ENCODE measurements at places on chromosomes 1 and 21.

DNA sequence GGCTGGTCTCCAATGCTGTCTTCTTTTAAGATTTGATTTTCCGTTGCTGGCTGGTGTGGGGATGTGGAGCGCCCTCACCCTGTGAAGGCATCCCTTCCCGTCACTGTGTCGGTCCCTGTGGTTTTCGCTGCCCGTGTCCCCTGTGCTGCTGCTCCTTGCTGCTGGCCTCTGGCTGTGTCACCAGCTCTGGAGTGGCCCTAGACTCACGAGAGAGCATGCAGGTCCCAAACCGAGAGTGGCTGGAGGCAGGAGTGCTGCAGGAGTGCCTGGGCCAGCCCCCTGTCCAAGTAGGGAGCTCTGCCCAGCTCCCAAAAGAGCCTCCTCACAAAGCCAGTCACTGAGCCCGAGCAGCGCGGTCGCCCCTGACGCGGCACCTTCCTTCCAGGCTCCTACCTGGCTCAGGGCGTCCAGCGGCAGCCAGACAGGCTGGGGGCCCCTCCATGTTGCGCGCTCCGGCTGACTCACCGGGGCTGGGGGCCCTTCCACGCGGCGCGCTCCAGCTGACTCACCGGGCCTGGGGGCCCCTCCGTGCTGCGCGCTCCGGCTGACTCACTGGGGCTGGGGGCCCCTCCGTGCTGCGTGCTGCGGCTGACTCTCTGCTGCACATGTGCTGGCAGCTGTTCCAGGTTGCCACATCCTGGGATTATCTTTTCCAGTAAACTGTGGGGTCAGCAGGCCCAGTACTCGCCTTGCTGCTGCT lies 106.7 kb upstream of the COL6A1 start:
- DNase-seq: no peak

DNA sequence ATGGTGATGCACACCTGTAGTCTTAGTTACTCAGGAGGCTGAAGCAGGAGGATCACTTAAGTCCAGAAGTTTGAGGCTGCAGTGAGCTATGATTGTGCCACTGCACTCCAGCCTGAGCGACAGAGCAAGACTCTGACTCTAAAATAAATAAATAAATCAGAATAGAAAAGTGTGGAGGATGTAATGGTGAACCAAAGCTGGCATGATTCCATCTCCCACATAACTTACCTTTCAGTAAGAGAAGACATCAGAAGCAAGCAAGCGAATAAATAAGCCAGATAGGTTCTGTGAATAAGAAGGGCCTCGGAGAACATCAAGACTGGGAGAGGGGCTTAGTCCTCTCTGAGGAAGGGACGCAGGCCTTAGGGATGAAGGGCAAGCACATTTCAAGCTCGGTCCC lies 59.5 kb downstream of the TOMM20 start:
- DNase-seq: no peak

GRCh38 chr1:224203243-224204016 lies 20.4 kb downstream of the DEGS1 start:
- DNase-seq: no peak

DNA sequence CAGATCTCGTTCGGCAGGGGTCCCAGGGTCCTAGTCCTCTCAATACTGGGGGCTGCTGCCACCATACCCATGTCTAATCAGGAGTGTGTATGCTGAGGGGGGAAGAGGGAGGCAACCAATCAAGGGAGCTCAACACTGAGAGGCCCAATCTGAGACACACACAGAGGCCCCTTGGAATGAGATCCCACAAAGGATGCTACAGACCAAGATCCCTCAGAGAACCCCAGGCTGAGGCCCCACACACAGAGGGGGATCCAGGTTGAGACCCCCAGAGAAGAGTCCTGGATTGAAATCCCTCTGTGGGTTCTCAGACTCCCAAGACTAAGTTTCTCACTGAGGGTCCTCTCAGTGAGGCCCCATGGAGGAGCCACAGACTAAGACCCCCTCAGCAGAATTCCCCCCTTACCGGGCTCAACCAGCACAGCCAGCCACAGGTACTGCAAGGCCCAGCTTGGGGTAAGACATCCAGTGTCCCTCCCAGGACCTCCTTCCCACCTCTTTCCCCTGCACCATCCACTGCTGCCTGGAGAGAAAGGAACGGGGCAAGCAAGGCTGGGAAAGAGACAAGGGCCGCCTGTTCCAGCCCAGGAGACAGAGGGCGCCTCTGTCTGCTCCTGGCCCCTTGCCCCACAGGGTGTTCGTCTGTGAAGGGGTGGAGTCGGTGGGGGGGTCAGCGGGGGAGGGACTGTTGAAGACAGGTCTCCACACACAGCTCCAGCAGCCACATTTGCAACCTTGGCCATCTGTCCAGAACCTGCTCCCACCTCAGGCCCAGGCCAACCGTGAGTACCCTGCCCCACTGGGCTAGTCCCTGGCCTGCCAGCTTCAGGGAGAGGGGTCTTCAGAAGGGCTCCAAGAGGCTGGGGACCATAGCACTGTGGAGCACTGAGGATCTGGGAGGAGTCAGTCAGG lies at the start of gene S100A1:
S100A1 (plus strand) TSS at position 720 of the 912 bp plus-strand sequence. CDS start 2,088 bp downstream, outside the sequence.
- no peak for DNase-seq

- no peak for DNase-seq
These were observed 132.8 kb downstream of the RERE start for GRCh38 chr1:8684590-8684989.

DNA sequence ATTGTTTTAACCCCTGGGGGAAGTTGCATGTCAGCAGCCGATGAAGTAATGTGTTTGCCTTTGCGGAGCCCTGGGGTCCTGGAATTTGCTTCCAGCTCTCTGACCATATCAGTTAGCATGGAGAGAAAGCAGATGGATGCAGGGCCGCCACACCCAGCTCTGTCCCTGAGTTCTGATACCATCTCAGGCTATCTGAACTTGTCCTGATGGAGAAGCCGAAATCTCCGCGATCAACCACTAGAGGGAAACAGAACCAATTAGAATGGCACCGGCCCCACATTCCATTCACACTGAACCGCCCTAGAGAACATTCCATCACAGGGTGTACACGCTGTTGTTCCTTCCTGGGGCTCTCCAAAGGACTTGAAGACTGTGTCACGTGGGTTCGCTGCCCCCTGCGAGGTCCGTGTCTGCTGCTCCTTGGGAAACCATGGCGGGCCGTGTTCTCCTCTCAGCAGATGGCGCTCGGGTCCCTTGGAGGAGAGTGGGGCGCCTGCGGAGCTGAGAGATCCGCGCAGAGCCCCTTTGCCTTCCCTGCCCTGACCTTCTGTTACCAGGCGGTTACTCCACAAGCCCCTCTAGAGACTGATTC lies 75.4 kb downstream of the ABCA4 start:
- DNase-seq: no peak

GRCh38 chr1:98991127-98992012 lies 13.3 kb downstream of the PLPPR5 start:
- peak; percentile 30 for DNase-seq

GRCh38 chr21:38244885-38245869 lies 11.6 kb upstream of the KCNJ15 start:
- DNase-seq: peak; percentile 12

DNA sequence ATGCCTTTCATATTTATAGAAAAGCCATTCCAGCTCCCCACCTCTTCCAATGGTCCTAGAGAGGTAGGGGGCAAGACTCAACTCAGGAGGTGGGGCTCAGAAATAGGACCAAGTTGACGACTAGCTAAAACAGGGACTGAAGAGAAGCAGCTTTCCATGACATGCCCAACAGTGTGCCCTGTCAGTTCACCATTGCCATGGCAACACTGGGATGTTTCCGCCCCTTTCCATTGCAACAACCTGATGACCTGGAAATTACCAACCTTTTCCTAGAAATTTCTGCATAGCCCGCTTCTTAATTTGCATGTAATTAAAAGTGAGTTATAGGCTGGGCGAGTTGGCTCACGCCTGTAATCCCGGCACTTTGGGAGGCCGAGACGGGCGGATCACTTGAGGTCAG lies 22.4 kb upstream of the INTS3 start:
- DNase-seq: no peak

DNA sequence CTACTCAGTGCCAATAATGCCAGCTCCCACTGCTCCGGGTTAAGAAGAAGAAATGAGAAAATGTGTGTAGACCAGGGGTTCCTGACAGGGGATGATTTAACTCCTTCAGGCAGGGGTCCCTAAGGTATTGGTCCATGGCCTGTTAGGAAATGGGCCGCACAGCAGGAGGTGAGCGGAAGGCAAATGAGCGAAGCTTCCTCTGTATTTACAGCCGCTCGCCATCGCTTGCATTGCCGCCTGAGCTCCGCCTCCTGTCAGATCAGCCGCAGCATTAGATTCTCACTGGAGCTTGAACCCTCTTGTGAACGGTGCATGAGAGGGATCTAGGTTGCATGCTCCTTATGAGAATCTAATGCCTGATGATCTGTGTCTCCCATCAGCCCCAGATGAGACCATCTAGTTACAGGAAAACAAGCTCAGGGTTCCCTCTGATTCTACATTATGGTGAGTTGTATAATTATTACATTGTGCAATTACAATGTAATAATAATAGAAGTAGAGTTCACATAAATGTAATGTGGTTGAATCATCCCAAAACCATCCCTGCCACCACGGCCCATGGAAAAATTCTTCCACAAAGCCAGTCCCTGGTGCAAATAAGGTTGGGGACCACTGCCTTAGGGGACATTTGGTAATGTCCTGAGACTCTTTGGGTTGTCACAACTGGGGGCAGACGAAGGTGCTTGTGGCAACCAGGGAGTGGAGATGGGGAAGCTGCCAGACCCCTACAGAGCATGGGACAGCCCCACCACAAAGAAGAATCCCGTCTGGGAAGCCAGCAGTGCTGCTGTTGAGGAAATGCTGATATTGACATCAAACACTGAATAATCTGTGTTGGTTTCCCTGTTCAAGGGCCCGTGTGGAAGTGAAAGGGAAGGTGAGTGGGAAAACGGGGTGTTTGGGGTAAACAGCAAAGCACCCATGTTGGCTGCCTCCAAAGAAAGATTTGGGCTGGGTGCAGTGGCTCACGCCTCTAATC lies 60.8 kb downstream of the DHRS3 start:
- no peak for DNase-seq

DNA sequence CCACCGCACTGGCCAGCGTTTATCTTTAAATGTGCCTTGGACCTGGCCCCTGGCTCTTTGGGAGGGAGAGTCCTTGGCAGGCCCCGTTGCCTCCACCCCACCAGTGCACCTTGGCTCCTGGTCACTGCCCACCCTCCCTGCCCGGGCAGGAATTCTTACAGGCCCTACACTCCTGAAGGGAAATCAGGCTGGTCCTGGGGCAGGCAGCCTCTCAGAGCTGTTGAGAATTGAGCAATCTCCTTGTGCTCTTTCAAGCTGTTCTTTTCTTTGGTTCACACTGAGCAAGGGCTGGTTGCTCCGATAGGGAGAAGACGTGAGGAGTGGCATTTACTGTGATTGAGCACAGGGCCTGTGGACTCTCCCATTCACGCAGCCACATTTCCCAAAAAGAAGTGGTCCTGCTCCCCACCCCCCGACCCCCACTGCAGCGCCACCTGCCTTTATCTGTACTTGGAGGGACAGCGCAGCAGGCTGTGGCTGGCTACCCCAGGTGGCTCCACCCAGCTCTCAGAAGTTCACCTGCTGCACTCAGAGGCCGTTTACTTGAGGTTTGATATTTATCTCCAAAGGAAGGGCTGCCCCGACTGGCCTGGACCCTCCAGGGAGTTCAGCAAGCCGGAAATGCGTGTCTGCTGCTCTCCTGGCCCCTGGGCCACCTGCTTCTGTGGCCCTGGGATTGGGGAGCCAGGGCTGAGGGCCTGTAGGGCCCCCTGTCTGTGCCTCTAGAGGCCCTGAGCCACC lies 47.8 kb downstream of the SKI start:
- no peak for DNase-seq

DNA sequence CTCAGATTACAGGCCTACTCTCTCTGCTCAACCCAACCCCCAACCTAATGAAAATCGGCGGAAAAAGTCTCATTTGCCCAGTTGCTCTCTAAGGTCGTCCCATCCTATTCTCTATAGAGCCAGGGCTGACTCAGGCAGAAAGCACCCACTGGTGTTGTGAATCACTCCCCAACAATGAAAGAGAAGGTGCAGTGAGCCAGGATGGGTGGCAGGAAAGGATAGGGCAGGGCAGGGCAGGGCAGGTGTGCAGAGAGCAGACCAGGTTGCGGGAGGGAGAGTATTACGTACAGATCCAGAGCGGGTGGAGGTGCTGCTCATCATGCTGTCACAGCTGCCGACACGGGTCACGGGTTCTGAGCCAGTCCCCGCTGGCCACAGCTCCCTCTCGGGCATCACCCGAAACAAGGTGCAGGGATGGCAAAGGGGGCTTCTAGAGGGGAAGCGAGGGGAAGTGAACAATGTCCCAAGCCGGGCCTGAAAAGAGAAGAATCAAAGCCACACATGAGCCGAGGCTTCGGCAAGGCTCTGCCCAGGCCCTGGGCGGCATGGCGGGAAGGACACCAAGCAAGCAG lies 5.3 kb downstream of the C1orf116 start:
- DNase-seq: no peak

DNA sequence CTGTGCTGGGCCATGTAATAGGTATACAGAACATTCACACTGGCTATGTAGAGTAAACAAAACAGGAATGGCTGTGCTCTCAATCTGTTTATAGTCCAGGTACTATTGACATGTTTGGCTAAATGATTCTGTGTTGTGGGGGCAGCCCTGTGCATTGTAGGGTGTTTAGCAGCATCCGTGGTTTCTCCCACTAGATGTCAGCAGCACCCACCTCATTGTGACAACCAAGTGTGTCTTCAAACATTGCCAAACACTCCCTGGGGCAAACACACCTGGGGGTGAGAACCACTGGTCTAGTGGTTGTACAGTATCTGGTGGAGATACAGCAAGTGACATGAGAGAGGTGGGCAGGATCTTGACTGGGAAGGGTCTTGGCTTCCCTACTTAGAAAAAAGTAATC lies 80.4 kb upstream of the SPATA6 start:
- DNase-seq: no peak

DNA sequence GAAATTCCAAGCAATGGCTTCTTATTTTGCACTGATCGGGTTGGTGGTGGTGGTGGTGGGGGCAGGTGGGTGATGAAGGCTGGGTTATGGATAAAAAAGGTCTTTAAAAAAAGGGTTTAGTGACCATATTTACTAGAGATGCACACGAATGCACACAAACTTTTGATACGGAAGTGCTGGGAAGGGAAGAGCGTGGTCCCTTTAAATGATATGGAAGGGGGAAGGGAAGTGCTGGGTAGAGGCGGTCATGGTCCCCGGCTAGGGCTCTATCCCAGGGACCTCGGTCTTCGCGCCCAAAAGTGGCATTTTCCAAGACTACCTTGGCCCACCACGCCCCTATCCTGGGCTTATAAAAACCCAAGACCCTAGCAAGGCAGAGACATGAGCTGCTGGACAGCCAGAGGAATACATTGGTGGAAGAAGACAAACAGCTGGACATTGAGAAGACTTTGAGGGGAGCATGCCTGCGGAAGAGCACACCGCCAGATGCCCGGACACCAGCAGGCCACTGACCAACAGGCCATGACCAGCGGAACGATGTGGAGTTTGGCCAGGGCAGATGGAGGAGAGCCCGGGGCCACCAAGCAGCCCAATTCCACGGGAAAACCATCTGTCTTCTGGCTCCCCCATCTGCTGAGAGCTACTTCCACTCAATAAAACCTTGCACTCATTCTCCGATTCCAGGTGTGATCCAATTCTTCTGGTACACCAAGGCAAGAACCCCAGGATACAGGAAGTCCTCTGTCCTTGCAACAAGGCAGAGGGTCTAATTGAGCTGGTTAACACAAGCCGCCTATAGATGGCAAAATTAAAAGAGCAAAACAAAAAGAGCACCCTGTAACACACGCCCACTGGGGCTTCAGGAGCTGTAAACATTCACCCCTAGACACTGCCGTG lies 1720.2 kb downstream of the MRPL39 start:
- DNase-seq: no peak

- DNase-seq: no peak
These were observed 31.1 kb upstream of the HSD3B1 start for GRCh38 chr1:119475866-119476439.

Measured in activated CD4-positive, alpha-beta T cell treated with anti-CD3 and anti-CD28 coated beads, Interleukin-2, amount 50 U/mL, for 24 hours (primary cell).